ENCODE measurements at places on chromosomes 7 and 10. TPM values are rescaled to one million over a fixed set of nuclear protein-coding genes. Genes with fewer than 3 reads are reported as not detected.

CYP3A4 gene
- polyA plus RNA-seq, result not detected

RGS10 gene
- polyA plus RNA-seq, result 127 TPM

SPACDR gene
- 1.1 TPM for polyA plus RNA-seq

KIF20B gene
- 7.9 TPM for polyA plus RNA-seq

MACROH2A2 gene
- polyA plus RNA-seq, result 35.6 TPM

SYT15 gene
- 0.13 TPM for polyA plus RNA-seq
